ENCODE measurements at places on chromosomes 3 and 15.

- DNase-seq = peak; percentile 94
These were observed 7.6 kb downstream of the PFKFB4 start for GRCh38 chr3:48548729-48549705.

GRCh38 chr15:39455471-39455991, 125.3 kb upstream of the THBS1 start:
- no peak for DNase-seq

DNA sequence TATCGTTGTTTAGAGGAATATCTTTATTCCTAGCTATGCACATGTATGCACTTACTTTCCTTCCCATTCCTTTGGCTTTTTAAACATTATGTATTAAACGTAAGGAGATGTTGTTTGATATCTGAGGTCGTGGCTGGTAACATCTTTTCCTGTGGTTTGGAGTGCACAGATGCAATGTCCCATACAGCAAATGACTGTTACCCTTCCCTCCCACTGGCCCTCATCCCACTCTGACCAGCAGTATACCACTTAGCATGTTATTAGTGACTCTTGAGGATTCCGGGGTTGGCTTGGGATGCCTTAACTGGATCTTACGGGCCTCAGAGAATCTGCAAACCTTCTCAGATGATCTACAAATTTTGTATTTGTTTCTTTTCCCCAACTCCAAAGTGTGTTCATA, 34.5 kb downstream of the TGFBR2 start:
- DNase-seq = no peak

DNA sequence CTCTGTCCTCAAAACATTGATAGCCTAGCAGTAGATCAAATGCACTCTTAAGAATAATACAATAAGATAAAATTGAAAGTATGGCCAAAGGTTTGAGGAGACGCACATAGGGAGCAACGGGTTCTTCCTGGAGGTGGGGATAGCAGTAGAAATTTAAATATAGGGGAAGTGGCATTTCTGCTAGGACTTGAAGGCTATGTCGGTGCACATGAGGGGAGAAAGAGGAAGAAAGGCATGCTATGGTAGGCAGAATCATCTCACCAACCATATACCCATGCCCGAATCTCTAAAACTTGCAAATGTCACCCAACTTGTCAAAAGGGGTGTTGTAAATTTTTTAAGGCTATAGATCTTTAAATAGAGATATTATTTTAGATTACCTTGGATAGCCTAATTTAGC, 735.1 kb upstream of the LMCD1 start:
- DNase-seq = no peak

- DNase-seq = no peak
These were observed 105.7 kb downstream of the EDEM1 start for GRCh38 chr3:5293207-5293606.

DNA sequence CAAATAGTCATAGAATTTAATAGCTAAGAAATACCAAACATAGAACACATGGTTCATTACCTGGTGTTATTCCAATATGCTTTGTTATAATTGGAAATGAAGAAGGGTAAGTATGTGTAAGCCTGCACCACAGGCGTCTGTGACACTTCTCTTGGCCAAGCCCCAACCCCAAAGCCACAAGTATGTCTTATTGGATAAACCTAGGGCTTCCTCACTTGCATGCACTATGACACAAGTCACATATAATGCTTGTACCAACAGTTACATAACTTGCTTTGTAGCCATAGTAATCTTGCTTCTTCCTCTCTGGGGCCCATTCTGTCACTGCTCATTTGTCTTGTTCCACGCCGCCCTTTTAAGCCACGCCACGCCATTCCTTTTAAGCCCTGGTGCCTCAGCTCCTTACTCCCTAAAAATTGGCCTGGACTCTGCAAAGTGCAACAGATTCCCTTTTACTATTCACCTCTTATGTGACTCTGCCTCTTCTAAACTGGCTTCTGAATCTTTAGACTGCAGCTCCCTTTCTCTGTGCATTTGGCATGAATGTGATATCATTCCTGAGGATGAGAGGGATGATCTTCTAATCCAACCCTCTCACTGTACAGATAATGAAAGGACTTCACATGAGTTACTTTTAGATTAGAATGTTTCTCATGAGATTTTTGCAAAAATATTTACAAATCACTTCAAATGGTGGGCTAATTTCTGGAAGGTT, 48.1 kb upstream of the EPHA3 start:
- no peak for DNase-seq

DNA sequence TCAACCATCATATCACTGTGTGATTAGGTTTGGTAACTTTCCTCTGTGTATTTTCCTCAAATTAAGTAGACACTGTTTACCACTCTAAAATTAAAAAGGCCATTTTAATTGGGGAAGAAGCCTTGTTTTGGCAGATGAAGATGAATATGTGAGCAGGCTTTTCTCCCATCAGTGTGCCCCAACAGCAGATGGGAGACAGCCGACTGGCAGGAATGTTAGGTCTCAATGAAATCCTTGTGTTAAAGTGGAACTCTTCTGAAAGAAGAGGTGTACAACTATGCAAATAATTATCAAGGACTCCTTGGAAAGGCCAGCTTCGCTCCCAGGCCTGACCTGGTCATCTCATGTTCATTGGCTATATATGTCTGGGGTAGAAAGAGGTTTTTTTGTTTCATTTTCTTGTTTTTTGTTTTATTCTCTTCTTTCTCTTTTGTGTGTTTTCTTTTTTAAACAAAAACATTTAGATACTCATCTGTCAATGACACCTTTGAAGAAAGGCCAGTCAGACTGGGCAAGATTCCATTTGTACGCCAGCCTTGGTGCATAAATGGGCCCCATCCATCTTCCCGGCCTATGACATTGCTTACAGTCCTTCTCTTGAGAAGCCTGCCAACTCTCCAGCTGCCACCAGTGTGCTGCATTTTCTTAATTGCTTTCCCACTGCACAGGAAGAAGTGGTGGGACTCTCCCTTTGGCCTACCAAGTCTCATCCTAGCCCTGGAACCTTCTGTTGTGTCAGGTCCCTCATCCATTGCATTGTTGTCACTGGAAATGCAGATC, 25.8 kb downstream of the LRTM1 start:
- no peak for DNase-seq

- DNase-seq = no peak
These were observed 53.7 kb downstream of the DLG1 start for GRCh38 chr3:197244751-197245150.

- no peak for DNase-seq
These were observed 126.2 kb downstream of the ASB7 start for GRCh38 chr15:100728371-100729201.

DNA sequence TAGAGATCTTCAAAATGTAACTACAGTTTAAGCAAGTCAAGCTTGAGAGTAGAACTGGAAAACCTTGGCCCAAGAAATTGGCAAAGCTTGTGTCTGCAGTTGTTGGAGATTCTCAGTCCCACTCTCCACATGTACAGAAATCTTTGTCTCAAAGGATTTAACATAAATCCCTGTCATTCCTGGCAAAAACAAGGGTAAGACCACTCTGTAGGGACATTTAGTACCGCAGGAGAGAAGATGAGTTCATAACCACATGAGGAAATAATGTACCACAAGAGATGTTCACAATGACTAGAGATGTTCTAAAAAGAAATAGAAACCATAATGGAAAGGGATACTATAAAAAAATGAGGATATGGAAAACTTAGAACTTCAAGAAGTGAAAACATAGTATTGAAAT, 73.7 kb downstream of the RAB7A start:
- DNase-seq = no peak

GRCh38 chr3:61057464-61057863, 193.8 kb downstream of the FHIT start:
- DNase-seq = no peak

GRCh38 chr3:39255503-39256325, 24.1 kb downstream of the CX3CR1 start:
- DNase-seq = no peak

- DNase-seq = no peak
These were observed 400.2 kb upstream of the GOLIM4 start for GRCh38 chr3:168495932-168496331.

DNA sequence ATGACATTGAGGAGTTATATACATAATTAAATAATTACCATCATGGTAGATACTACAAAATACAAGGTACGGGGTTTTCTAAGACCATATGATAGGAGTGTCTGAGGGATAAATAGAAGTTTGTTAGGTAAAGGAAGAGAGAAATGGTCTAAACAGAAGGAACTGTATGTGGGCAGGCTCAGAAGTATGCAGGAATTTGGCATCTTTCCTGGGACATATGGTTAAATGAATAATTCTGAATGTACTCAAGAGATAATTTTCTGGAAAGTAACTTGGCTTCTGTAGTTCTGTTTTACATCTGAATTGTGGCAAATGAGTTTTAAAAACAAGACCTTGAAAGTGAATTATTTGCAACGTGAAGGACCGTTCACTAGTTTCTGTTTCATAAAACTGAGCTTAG, 17.5 kb downstream of the LMCD1 start:
- DNase-seq = no peak

- no peak for DNase-seq
These were observed 11.6 kb upstream of the TMED3 start for GRCh38 chr15:79299126-79299840.

- DNase-seq = no peak
These were observed 6.4 kb downstream of the STRA6 start for GRCh38 chr15:74196175-74196574.

GRCh38 chr3:16940769-16941700, 56.3 kb downstream of the PLCL2 start:
- DNase-seq = no peak

- DNase-seq = no peak
These were observed 96.2 kb downstream of the CBLB start for GRCh38 chr3:105772635-105773034.

- DNase-seq = no peak
These were observed 14.0 kb downstream of the ZNF619 start for GRCh38 chr3:40490916-40491315.

GRCh38 chr3:94459167-94459566, 396.3 kb downstream of the NSUN3 start:
- no peak for DNase-seq

DNA sequence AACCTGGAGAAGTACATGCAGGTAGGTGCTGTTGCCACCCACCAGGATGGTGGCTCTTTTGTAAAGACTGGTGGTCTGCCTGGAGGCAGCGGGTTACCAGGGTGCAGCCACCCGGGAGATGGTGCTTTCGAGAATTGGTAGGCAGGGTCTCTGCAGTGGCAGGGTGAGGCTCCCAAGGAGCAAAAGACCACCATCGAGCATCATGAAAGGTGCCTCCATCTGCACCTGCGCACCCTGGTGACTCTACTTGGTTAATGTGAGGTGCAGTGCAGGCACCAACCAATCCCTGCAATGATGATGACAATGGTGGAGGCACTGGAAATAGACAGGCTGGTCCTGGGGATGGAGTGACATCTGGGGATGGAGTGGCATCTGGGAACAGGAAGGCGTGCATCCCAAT, 236.7 kb downstream of the ADAMTS17 start:
- peak; percentile 24 for DNase-seq

DNA sequence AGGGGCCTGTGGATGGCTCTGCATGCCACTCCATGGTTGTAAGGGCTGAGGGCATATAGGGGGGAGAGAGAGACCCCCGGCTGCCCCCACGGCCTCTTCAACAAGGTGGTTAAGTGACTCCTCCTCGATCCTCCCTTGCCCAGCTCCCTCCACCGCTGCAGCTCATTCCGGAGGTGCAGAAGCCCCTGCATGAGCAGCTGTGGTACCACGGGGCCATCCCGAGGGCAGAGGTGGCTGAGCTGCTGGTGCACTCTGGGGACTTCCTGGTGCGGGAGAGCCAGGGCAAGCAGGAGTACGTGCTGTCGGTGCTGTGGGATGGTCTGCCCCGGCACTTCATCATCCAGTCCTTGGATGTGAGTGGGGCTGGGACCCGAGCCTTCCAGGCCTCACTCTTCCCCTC, 6.5 kb downstream of the FES start:
- no peak for DNase-seq

DNA sequence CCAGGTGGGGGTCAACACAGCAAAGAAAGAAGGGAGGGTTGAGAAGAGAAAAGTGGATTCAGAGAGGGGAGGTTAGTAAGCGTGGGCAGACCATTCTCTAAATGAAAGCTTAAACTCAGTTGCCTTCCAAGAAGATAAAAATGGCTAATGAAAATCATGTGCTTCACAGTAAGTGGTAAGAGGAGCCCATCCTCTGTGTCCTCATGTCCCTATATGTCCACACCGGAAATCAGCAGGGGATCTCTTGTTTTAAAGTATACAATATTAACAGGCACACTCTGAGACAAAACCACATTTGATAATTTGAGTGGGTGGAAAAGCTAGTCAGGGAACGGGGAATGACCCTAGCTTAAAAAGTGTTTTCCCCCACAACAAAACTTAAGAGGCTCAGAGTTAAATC, 4.4 kb upstream of the FOXP1 start:
- DNase-seq = no peak

- no peak for DNase-seq
These were observed 17.9 kb downstream of the TFRC start for GRCh38 chr3:196063971-196064370.

DNA sequence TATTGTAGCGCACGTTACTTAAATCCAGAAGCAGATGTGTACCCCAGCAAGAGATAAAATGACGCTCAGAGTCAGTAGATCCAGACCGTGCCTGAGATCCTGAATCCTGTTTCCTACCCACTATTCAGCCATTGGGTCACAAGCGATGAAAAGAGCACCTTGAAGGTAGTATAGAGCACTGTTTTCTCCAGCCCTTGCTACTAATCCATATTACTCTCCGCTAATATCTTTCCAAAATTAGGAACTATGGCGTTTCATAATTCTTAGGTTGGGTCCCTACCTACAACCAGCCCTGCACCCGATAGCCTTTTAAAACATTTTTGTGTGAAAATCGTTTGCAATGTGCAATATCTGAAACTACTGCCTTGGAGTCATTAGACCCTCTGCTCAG, 596 bp downstream of the BTD start:
- no peak for DNase-seq

GRCh38 chr3:127135241-127136023, 57.5 kb upstream of the PRR23E start:
- no peak for DNase-seq

DNA sequence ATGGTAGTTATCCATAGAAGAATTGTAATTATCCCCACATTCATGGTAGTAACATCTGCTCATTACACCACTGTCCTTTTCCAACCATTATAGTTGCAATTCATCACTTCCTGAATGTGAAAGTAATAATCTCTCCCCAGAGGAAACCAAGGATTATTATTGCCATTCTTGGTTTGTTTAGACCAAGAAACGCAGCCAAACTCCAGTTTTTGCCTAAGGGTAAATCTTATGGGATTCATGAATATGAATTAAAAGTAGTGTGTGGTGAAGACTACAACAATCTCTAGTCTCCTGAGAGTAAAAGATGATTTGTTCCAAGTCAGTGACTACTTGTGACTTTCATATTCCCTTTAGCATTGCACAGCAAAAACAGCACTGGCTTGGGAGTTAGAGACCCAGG, 45.7 kb upstream of the ABI3BP start:
- no peak for DNase-seq

Measured in activated effector memory CD4-positive, alpha-beta T cell treated with anti-CD3 and anti-CD28 coated beads, Interleukin-2, amount 50 U/mL, for 16 hours (primary cell).